ENCODE measurements at places on chromosomes 2 and 18. TPM values are rescaled to one million over a fixed set of nuclear protein-coding genes. Genes with fewer than 3 reads are reported as not detected.

Gene UGT1A4
- total RNA-seq = not detected

Gene ASB18
- total RNA-seq = not detected

Gene SERPINB13
- total RNA-seq = not detected

Gene MSTN
- 0.71 TPM for total RNA-seq

Gene MYCN
- 0.71 TPM for total RNA-seq

Gene IL1F10
- total RNA-seq = not detected

Gene C2orf72
- total RNA-seq = not detected

Gene KCNS3
- total RNA-seq = 13.2 TPM

Gene GKN1
- not detected for total RNA-seq

Gene NETO1
- not detected for total RNA-seq

Measured in sigmoid colon (tissue), 7 donors.